ENCODE measurements at places on chromosomes 5 and 9.

DNA sequence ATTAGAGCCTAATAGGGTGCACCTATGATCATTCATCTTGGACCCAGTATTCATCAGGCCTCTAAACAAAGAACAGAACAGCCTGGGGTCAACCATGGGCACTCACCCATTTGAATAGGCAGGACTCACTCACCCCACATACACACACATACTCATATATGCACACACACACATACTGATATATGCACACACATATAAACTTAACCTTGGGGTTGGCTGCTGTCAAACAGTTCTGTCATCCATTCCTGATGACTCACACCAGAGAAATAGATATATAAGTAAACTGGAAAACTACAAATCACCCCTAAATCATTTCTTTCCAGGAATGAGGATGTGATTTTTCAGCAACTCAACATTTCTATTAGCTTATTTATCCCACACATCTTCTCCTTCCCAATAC, 51.3 kb downstream of the ARL15 start:
- H3K36me3 ChIP-seq: no peaks in the 10 kb centered on the region
- no peak overlapping the region for H3K4me3 ChIP-seq
- no peak overlapping the region for H3K27ac ChIP-seq
- no peaks in the 10 kb centered on the region for H3K27me3 ChIP-seq
- peaks cover 50% of the 10 kb centered on the region for H3K4me1 ChIP-seq
- no peak for DNase-seq

DNA sequence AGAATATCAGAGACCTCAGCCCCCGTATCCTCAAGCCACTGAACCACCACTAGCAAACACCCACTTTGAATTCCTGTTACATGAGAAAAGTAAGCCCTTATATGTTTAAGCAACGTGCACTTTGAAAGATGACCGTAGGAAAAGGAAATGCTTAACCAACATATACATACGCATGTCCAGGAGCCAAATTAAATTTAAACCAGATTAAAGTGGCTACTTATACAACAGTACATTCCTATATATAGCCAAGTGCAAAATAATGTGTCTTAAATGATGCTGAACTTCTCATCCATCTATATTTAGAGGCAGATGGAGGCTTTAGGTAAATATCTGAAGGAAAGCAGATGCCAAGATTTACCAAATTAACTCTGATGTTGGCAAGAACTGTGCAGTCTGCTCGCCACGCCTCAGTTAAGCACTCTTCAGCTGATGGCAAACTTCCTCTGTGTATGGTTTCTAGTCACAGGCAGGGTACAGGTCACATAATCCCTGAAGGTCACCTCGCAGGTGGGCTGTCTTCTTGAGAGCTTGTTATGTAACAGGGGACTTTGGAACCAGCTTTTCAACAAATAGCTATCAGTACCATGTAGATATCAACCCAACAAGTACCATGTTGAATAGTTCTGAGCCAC, 8.6 kb downstream of the GCNT4 start:
- H3K36me3 ChIP-seq: peaks cover 24% of the 10 kb centered on the region
- DNase-seq: no peak
- H3K4me1 ChIP-seq: peaks cover 47% of the 10 kb centered on the region
- H3K27me3 ChIP-seq: no peaks in the 10 kb centered on the region

DNA sequence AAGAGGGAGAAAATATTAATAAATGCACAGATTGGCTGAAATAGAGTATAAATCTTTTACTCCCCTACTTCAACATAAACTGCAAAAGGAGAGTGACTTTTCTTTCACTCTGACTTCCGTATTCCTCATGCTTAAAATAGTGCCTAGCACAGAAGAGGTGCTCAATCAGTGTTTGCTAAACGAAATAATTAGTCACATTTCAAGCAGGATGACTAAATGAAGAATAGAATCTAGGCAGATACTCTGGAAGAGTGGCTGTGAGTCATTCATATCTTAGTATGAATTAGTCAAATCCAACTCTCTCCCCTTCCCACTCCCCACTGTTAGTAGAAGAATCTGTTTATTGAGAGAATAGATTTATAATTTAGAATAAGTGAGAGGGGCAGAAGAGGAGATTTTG, 4.8 kb downstream of the CD274 start:
- peaks cover 6% of the 10 kb centered on the region for H3K36me3 ChIP-seq
- H3K4me3 ChIP-seq: no peak overlapping the region
- H3K27ac ChIP-seq: peak overlapping the region; percentile 20
- no peaks in the 10 kb centered on the region for H3K27me3 ChIP-seq
- DNase-seq: no peak
- peaks cover 50% of the 10 kb centered on the region for H3K4me1 ChIP-seq

- peak overlapping the region; percentile 52 for H3K4me3 ChIP-seq
- DNase-seq: no peak
- H3K4me1 ChIP-seq: peaks cover 24% of the 10 kb centered on the region
- H3K27me3 ChIP-seq: peaks cover 12% of the 10 kb centered on the region
- H3K36me3 ChIP-seq: peaks cover 2% of the 10 kb centered on the region
Observed at GRCh38 chr5:180673371-180674089, 24.1 kb upstream of the FLT4 start.

GRCh38 chr9:96555567-96556386, 63.9 kb downstream of the CDC14B start:
- peaks cover 7% of the 10 kb centered on the region for H3K36me3 ChIP-seq
- no peak overlapping the region for H3K4me3 ChIP-seq
- no peaks in the 10 kb centered on the region for H3K4me1 ChIP-seq
- no peak for DNase-seq
- no peaks in the 10 kb centered on the region for H3K27me3 ChIP-seq
- no peak overlapping the region for H3K27ac ChIP-seq

DNA sequence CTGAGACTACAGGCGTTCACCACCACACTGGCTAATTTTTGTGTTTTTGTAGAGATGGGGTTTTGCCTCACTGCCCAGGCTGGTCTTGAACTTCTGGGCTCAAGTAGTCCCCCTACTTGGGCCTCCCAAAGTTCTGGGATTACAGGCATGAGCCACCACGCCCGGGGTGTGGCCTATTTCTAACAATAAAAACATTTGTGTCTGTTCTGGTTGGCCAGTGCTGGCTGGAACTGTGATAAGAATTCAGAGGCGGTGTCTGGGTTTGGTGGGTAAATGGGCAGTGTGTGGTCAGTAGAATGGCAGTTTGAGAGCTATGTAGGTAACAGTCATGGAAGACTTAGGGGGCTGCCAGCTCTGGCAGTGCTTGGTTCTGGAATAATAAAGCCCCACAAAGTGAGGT, 46.9 kb upstream of the SYNPO start:
- no peaks in the 10 kb centered on the region for H3K27me3 ChIP-seq
- H3K4me1 ChIP-seq: no peaks in the 10 kb centered on the region
- DNase-seq: no peak
- no peak overlapping the region for H3K4me3 ChIP-seq
